ENCODE measurements at places on chromosomes 16 and 17. TPM values are rescaled to one million over a fixed set of nuclear protein-coding genes. Genes with fewer than 3 reads are reported as not detected.

Gene NGFR
- polyA plus RNA-seq: 0.10 TPM

Gene DPEP1
- not detected for polyA plus RNA-seq

Gene BRIP1
- 6.2 TPM for polyA plus RNA-seq

Gene KLHL10
- 0.15 TPM for polyA plus RNA-seq

Gene ST6GALNAC1
- not detected for polyA plus RNA-seq

Gene FLYWCH2
- polyA plus RNA-seq: 25.6 TPM

Gene CHST4
- not detected for polyA plus RNA-seq

Gene PLD6
- polyA plus RNA-seq: 1.5 TPM

Gene ASGR1
- polyA plus RNA-seq: 0.56 TPM

Gene CCL1
- polyA plus RNA-seq: not detected

Gene RDM1
- 0.17 TPM for polyA plus RNA-seq

Gene PABPN1L
- not detected for polyA plus RNA-seq

Gene TBX2
- polyA plus RNA-seq: 7.8 TPM

Gene ASPHD1
- polyA plus RNA-seq: 6.9 TPM

Gene NTN1
- 0.06 TPM for polyA plus RNA-seq

Gene JPH3
- polyA plus RNA-seq: not detected

Gene FOXO3B
- 5.8 TPM for polyA plus RNA-seq
